Left colon (tissue), 2 donors: ENCODE measurements at places on chromosomes 1 and 21. TPM values are rescaled to one million over a fixed set of nuclear protein-coding genes. Genes with fewer than 3 reads are reported as not detected.

DNA sequence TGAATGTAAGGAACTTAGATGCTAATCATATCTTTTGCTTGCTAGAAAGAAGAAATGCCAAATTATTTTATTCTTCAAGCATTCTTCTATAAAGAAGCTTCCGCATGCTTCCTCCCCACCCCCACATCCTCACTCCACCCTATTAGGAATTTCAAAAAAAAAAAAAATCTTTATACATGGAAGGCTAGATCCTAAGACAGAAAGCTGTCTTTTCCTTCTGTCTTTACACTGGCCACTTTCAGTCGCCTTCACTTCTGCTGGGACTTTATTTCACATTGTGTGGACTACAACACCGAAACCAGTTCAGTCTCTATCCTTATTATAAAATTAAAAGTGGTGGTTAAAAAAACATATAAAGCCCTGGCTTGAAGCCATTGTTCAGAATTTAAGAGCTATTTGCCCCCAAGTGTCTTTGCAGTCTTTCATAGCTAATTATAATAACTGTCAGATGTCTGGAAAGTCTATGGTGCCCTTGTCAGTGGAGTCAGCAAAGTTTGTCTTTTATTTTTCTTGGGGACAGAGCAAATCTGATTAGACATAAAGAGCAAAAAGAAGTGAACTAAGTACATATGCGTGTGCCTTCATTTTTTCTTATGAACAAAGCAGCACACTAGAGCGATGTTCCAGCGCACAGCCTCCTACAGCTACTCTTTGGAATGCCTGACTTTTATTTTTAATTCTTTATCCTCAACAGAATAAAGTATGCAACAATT, 297.7 kb downstream of the PTPRC start:
- DNase-seq: no peak

DNA sequence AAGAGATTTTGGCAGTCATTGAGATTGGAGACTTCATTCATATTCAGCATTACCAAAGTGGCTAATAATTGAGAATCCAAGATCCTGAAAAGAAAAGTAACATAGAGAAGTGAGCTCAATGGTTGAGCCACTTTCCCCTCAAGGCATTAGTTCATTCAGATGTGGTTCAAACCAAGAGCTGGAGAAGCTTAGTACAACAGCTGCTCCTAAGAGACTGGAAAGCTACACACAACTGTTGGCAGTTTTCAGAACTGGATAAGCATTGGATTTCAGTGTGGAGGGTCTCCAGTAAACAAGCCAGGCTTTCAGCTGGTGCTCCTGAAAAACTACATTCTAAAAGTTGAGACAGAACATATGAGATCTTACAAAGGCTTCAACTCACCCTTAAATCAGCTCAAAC, 29.2 kb upstream of the CLDN8 start:
- DNase-seq: no peak

DNA sequence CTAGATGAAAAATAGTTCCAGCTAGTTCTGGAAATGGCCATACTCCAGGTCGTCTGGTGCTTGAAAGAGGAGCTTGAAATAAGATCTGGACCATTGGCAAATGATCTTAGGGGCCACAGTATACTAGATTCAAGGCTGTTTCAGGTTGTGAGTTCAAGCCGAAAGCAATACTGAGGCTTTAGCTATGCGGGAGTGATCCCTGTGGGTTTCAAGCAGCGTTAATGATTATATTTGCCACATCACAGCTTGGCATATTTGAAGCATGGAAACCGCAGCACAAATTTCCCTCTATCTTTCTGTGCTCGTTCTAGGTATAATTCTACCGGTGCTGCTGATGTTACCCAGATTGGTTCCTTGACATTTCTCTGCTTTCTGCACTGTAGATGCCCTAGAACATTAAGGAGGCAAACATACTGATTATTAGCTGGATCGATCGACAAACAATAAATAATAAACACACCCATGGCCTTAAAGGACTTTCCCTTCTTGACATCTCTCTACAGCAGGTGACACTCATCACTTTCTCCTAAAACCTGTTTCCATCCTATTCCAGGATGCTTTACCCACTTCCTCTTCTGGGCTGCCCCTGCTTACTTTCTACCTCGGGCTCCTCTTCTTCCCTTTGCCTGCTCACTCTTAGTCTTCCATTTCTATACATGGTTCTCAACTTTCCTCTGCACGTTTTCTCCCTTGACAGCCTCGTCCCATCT, 40.6 kb upstream of the LYST start:
- no peak for DNase-seq

- no peak for DNase-seq
Measured at GRCh38 chr1:113178106-113178505, 105.1 kb downstream of the LRIG2 start.

DNA sequence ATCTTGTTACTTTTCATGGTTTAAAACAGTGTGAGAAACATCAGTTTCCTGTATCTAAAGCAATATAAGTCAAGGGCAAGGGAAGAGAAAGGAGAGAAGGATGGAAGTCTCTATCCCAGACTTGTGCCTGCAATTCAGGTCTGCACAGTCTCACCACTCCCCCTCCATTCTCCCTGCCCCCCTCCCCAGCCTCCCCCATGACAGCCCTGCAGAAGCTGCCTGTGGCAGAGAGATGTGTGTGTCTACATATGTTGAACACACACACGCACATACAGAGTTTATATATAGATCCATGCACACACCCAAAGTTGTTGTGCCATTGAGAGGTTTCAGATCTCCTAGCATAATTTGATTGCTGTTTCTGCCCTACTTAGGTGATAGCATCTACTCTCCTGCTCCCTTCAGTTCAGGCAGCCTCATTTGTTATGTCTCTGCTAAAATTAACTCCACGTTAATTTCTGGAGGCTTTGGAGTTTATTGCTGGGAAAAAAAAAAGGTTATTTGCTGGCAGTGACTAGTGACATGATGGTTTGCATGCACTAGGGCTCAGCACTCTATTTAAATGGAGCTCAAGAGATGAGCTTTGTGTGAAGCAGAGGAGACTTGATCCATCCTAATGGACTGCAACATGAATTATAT, 124.9 kb upstream of the SMYD2 start:
- DNase-seq: no peak

DNA sequence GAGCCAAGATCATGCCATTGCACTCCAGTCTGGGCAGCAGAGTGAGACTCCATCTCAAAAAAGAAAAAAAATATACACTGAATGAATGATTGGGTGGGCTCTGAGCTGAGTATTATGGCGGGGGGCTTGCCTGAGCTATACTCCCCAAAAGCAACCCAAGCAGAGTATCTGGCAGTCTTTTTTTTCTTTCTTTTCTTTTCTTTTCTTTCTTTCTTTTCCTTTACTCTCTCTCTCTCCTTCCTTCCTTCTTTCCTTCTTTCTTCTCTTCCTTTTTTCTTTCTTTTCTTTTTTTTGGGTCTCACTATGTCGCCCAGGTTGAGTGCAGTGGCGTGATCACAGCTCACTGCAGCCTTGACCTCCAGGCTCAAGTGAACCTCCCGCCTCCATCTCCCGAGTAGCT, 27.7 kb downstream of the KIAA1614 start:
- DNase-seq: no peak

- DNase-seq: peak; percentile 74
Measured at GRCh38 chr1:48469616-48470480, 2.2 kb downstream of the SPATA6 start.

GRCh38 chr1:163295949-163296348, 25.8 kb upstream of the NUF2 start:
- DNase-seq: no peak

- DNase-seq: no peak
Measured at GRCh38 chr1:21774835-21775549, 8.0 kb downstream of the USP48 start.

Gene PTPRU
- 2.0 TPM for total RNA-seq
